T-helper 22 cell (primary cell): ENCODE measurements at places on chromosomes 13 and 19.
A peak's percentile ranks its signal among the peaks of the same experiment; 100 is the strongest.

GRCh38 chr13:49995625-49996101, 1.2 kb upstream of the TRIM13 start:
- no peak for DNase-seq

DNA sequence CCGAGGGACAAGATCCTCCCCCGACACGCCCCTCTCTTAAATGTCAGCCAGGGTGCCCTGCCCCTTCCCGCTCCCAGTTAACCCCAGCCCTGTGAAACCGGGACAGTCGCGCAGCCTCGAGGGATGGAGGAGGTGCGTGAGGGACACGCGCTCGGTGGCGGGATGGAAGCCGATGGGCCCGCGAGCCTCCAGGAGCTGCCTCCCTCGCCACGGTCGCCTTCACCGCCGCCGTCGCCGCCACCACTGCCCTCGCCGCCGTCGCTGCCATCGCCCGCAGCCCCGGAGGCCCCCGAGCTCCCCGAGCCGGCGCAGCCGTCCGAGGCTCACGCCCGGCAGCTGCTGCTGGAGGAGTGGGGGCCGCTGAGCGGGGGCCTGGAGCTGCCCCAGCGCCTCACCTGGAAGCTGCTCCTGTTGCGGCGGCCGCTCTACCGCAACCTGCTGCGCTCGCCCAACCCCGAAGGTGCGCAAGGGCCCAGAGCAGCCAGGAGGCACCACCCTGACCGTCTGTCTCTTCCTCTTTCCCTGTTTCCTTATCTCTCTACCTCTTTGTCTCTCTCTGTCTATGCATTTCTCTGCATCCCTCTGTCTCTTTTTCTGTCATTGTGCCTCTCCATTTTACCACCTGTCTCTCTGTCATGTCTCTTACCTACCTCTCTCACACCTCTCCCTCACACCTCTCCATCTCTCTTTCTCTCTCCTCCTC, at the start of gene NCCRP1:
Gene NCCRP1, plus strand, starts transcription at position 105 of the 703 bp plus-strand sequence. Its CDS starts 19 bp downstream, at position 124.
- no peak for DNase-seq

GRCh38 chr13:71148396-71148795, 718.6 kb downstream of the DACH1 start:
- DNase-seq = no peak

GRCh38 chr13:37274569-37275497, 169.4 kb upstream of the CSNK1A1L start:
- no peak for DNase-seq

DNA sequence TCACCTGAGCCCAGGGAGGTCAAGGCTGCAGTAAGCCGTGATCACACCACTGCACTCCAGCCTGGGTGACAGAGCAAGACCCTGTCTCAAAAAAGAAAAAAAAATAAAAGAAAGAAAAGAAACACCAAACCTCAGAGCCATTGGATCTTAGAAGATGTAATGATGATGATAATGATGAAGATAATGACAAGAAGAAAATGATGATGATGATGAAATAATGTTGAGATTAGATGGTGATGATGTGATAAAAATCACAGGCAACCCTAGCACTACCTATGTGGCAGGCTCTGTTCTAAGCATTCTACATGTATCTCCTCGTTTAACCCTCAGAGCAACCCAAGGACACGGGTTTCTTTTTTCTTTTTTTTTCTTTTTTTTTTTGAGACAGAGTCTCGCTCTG, 20.1 kb upstream of the HNRNPUL1 start:
- DNase-seq = no peak

- DNase-seq = no peak
These were observed at the start of gene C3 for GRCh38 chr19:6720369-6721137. Gene C3 (minus strand): TSS chr19:6720650. CDS start chr19:6720589, 61 bp downstream.

DNA sequence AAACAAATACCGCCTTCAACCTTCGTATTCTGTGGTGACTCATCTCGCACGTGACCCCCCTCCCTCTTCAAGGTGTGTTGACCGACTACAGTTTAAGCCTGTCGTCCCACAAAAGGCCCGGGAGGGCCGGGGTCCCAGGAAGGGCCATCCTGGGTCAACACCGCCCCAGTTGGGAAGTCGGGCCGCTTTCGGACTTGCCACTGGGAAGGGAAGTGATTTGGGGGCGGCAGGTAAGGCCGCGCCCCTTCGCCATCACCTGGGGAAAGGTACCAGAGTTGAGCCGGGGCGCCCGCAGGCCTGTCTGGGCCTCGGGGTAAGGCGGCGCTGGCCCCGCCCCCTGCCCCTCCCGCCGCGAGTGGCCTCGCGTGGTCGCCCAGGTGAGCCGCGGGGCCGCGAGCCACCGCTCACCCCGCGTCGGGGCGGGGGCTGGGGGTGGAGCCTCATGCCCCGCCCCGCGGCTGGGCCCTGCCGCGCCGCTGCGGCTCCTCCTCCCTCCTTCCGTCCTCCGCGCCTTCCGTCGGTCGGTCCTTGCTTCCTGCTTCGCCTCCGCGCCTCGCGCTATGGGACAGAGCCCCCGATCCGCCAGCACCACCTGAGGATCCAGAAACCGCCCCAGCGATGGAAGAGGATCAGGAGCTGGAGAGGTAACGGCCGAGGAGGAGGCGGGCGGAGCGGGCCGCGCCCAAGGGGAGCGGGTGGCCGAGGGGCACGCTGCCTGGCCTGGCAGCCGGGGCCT, at the start of gene POLR1D:
Gene POLR1D, plus strand, starts transcription at position 527 of the 736 bp plus-strand sequence. Its CDS starts 92 bp downstream, at position 619.
- peak; percentile 80 for DNase-seq

GRCh38 chr19:16385296-16385695, 60.7 kb downstream of the KLF2 start:
- DNase-seq = no peak

GRCh38 chr13:47705185-47705584, 295.9 kb downstream of the SUCLA2 start:
- DNase-seq = no peak

- no peak for DNase-seq
These were observed 6.3 kb downstream of the TSHZ3 start for GRCh38 chr19:31342926-31343325.

DNA sequence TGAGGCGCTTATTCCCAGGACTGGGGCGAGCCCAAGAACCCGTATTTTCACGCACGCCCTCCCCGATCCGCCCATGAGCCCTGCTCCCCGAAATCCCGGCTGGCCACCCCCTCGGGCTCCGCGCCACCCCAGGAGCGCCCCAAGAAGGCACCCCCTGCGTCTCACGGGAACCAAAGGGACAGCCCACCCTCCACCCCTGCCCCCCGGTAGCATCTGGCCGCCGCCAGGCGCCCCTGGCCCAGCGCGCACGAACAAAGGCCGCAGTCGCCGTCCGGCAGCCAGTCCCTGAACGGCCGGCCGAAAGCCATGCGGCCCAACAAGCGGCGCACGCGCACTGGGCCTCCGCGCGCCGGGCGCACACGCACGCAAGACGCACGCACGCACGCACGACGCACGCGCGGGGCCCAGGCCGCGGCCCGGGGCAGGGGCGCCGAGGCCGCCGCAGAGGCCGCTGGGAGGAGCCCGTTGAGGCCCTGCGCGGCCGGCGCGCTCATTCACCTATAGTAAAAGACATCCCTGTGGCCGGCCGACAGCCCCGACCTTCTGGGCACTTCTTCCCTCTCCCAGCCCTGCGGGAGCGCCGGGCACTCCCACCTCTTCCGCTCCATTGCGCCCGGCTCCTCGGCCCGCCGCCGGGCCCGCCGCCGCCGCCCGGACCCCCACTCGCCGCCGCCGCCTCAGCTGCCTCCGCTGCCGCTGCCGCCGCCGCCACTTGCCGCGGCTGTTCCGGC, 476 bp downstream of the MBD3 start:
- DNase-seq = peak; percentile 70

- no peak for DNase-seq
These were observed 4.3 kb downstream of the PHF11 start for GRCh38 chr13:49499889-49500660.

DNA sequence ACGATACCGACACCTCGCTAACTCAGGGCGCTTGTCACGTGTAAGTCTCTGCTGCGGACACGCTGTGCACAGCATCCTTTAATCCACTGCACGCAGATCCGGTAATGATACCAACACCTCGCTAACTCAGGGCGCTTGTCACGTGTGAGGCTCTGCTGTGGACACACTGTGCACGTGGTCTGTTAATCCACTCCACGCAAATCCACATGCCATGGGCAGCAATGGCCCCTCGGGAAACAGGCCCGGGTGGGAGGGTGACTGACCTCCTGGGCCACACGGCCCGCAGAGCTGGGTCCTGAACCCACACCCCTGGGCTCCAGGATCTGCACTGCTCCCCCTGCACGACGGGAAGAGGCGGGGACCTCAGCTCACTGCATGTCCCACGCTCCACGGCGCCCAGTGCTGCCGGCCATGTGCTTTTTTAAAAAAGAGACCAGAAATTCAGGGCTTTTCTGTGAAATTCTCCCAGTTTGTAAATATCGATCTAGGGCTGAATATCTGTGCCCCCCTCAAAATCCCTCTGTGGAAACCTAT, 16.1 kb downstream of the SHC2 start:
- DNase-seq = no peak

DNA sequence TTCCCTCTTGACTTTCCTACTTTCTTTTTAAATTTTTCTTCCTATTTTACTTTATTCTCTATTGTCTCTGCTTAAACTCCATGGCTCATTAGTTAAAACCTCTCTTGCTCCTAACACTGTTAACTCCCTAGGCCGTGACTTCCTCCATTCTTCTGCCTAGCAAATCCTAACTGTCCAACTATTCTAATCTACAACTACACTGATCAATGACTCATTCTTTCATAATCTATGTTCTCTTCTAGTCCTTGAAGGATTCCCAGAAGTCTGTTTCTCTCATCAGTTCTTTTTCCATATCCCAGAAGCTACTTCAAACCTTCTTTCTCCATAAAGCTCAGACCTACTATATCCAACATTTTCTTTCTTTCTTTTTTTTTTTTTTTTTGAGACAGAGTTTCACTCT, 66.9 kb downstream of the MICU2 start:
- no peak for DNase-seq

DNA sequence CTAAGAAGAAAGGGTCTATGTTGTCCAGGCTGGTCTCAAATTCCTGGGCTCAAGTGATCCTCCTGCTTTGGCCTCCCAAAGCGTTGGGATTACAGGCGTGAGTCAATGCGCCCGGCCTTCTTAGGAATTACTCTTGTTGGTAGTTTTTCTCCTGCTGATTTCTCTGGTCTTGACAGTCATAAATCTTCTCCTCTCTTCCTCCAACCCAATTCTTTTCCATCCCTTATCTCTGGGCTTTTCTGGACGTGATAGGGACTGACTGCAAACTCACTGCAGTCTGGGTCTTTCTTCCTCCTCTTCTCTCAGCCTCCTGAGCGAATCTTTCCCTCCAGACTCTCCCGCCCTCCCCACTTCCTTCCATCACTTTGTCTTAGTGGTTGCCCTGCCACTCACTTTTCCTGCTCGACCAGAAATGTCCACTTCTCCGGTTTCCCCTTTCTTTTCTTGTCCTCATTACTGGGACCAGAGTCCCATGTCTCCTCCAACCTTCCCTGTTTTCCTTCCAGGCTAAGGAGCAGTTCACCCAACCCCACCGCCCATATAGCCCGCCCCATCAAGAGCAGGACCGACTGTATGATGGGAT, 21.9 kb upstream of the TIMM44 start:
- DNase-seq = no peak

DNA sequence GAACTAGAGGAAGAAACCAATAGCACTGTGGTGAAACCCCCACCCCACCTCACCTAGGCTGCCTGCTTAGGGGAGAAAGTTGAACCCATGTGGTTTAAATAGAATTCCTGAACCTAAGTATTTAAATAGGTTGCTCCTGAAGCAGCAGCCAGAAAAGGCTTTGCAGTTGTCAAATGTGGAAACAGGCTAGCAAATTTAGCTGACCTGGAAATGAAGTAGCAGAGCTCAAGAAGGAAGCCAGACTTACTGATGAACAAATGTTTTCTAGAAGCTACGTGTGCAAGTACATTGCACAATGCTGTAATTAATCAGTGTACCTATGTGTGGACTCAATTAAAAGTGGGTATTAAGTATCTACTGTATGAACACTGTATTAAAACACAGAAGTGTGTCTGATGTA, 61.3 kb downstream of the SCEL start:
- no peak for DNase-seq

- DNase-seq = no peak
These were observed 222.4 kb downstream of the NBEA start for GRCh38 chr13:35164324-35164932.

DNA sequence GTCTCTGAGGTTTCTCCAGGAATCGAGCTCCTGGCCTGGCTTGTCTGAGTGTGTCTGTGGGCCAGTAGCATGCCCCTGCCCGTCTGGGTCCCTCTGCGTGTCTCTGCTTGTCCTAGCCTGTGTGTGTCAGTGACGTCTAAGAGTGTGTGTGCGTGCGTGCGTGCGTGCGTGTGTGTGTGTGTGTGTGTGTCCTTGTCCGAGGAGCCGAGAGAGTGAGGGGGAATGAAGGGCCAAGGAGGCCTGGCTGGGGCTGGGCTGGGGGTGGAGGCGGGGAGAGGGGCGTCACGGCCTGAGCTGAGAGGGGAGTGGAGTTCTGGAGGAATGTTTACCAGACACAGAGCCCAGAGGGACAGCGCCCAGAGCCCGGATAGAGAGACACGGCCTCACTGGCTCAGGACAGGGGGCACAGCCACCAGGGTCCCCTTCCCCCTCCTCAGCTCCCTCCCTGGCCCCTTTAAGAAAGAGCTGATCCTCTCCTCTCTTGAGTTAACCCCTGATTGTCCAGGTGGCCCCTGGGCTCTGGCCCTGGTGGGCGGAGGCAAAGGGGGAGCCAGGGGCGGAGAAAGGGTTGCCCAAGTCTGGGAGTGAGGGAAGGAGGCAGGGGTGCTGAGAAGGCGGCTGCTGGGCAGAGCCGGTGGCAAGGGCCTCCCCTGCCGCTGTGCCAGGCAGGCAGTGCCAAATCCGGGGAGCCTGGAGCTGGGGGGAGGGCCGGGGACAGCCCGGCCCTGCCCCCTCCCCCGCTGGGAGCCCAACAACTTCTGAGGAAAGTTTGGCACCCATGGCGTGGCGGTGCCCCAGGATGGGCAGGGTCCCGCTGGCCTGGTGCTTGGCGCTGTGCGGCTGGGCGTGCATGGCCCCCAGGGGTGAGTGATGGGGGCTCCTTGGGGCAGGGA, at the start of gene AXL:
Gene AXL, plus strand, starts transcription at position 609 of the 893 bp plus-strand sequence. Its CDS starts 170 bp downstream, at position 779.
- DNase-seq = no peak

- no peak for DNase-seq
These were observed 238 bp downstream of the ZNF260 start for GRCh38 chr19:36527873-36528193.

GRCh38 chr13:34884366-34884765, 57.7 kb upstream of the NBEA start:
- no peak for DNase-seq

DNA sequence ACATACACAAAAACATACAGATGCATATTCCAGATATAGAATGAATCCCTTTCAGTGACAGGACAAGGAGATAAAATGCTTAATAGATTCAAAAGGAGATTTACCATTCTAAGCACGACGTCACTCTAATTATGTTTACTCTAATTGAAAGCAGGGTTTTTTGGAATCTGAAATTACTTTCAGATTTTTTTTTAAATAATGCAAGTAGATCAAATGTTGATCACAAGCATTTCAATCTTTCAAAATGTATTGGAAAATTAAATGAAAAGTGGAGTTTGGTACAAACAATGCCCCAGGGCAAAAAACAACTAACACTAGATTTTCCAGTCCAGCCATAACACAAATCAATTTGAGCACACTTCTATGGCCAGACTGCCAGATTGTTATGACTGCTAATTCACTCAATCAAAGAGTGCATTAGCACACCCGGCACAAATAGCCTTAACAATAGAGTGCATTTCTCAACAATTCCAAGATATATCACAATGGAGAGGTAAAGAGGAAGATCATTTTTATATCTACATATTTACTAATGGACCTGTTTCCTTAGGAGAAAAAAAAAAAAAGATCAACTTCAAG, 4.3 kb upstream of the DACH1 start:
- DNase-seq = no peak

GRCh38 chr13:113390874-113391497, 27.1 kb upstream of the GRTP1 start:
- no peak for DNase-seq

GRCh38 chr13:31846961-31847752, 107.8 kb downstream of the RXFP2 start:
- no peak for DNase-seq
